ENCODE measurements at places on chromosomes 6 and 20. TPM values are rescaled to one million over a fixed set of nuclear protein-coding genes. Genes with fewer than 3 reads are reported as not detected.

Gene SAMD10
- 0.49 TPM for total RNA-seq

Gene IPCEF1
- total RNA-seq, result 0.24 TPM

Gene SPAG4
- 2.1 TPM for total RNA-seq

Gene TTK
- total RNA-seq, result 2.3 TPM

Gene ISM1
- total RNA-seq, result 3.4 TPM

Gene ULBP2
- total RNA-seq, result 2.1 TPM

Gene TRIM15
- not detected for total RNA-seq

Gene SLC22A2
- not detected for total RNA-seq

Gene BPHL
- total RNA-seq, result 19.1 TPM

All from hair follicle dermal papilla cell (primary cell).